ENCODE measurements at places on chromosomes 5 and 9.

- DNase-seq: no peak
These were observed 61.7 kb downstream of the SH3TC2 start for GRCh38 chr5:149001162-149001561.

DNA sequence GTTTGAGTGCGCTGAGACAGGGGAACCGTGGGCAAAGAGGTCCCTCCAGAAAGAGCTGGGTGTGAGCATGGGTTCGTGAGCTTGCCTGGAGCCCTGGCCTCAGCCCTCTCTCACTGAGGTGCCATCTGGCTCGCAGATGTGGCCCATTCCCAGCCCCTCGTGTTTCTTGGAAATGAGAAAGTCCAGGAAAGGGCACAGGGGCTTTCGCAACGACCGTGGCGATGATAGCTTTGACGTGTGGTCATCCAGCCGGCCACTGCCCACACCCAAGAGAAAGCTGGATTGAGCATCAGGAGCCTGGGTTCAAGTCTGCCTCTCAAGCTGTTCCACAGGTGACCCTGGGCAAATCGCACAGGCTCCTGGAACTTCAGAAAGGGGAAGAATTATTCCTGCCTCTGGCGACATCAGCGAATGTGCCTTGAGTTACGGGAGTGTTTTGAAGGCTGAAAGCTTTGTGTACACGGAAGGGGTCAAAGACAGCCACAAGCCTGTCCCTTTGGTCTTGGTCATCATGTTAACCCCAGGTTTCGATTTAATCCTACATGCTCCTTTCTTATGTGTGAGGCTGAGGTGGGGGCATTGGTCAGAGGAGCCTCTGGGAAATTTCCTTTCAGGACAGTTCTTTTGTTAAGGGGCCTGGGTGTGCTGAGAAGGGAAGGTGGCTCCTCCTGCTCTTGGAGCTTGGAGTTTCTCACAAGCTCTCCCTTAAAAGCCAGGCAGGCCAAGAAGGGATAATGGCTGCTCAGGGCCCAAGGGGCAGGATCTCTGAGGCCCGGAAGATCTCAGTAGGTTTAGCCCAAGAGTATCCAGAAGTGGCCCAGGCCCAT, 41.7 kb upstream of the IL17B start:
- no peak for DNase-seq

DNA sequence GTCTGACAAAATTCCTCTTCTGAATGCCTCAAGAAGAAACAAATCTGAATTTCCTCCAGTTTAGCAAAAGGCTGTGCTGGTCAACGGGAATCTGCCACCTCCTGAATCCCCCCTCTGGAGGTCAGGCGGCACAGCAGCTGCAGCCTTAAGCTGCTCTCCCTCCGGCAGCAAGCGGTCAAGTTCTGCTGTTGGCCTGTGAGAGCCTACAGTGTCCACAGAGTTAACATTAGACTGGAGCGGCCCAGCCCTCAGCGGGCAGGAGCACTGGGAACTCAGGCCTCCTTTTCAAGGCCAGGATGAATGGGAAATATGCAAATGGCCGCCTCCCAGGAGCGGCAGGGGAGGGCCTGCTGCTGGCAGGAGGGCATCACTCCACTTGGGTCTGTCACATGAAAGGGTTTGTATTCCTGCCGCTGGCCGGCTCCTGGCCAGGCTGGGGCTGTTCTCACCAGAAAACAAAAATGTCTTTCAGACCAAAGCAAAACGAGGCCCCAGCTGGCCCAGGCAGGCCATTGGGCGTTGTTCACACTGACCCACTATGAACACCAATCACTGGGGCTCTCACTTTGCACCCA, 8.2 kb downstream of the ACSL6 start:
- DNase-seq: no peak

DNA sequence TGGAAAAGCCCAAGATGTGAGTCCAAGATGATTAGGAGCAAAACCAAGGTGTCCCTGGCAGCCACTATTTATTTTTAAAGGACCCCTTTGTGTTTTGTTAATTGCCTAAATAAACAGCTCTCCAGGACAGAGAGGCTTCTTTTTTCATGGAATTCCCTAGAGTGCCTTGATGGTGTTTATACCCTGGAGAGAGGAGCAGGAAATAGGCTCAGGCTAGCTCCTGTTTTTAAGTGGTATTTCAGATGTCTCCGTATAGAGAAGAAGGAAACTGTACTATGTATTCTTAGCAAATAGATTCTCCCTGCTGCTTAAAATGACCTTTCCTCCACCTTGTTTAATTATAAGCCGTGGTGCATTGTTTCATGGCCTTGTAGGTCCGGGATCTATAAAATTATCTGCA, 292.4 kb downstream of the CD180 start:
- no peak for DNase-seq

- no peak for DNase-seq
These were observed 1388.3 kb upstream of the ACO1 start for GRCh38 chr9:30995956-30996738.

DNA sequence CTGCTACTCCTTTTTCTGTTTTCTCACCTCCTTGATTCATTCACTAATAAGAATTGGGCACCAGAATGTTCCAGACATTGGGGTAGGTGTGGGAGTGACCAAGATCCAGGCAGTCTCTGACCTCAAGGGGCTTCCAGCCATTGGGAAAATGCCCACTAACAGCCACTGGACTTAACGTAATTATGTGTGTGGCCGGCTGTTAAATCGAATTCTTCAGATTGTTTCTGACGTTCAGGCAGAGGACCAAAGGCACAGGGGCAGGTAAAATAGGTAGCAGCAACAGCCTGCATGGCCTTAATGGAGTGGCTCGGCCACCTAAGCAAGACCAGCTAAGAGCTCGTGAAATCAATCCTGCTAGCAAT, 48.4 kb upstream of the CKMT2 start:
- no peak for DNase-seq

GRCh38 chr5:147835386-147835798, 3.9 kb upstream of the SPINK1 start:
- DNase-seq: no peak

Data from fibroblast of skin of back (primary cell).